ENCODE measurements at places on chromosomes 5 and 9.

- no peak for DNase-seq
Measured at GRCh38 chr5:180816608-180817534, 14.3 kb upstream of the MGAT1 start.

DNA sequence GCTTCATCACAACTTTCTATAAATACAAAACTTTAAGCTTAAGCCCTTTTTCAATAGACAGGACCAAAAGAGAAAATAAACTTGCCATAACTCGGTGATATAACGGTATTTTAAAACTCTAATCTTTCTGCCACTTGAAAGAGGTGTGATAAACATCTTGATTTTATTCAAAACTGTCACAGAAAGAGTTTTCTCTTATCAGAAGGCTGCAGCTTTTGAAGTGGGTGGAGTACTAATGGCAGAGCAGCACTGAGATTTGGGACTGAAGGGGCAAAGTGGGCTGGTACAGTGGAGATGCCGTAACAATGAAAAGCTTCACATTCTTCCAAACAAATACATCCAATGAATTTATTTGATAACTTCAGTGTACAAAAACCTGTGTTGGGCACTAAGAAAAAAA, 92.5 kb downstream of the FBXO38 start:
- DNase-seq = no peak

DNA sequence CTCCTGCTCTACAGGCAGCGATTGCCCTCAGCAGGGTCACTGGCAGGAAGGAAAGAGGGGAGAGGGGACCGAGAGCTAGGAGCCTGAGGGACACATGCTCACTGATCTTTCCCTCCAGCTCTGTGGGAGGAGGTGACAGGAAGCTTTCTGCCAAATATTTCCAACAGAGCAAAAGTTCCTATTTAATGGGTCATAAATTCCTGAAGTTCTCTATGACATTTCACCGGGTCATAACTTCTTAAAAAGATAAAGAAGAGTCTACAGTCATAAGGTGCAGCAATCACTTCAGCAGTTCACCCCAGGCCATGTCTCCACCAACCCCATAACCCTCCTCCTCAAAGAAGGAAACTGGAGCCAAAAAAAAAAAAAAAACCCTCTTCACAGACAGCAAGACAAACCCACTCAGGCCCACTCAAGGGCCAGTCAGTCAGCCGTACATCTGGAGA, 481.1 kb downstream of the NR2F1-AS1 start:
- no peak for DNase-seq

DNA sequence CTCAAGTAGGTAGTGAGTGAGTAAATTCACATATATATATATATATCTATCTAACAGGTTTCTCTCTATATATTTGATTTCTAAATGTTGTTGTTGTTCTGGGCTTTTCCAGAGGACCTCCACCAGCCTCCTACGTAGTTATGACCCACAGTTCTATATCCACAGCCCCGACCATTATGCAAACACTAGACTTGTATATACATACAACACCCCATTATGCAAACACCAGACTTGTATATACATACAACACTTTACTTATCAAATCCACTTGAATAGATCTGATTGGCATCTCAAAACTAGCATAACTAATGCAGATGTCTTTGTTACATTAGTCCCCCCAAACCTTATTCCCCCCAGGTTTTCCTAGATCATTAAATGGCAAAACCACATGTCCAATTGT, 108.7 kb downstream of the JAKMIP2 start:
- no peak for DNase-seq

DNA sequence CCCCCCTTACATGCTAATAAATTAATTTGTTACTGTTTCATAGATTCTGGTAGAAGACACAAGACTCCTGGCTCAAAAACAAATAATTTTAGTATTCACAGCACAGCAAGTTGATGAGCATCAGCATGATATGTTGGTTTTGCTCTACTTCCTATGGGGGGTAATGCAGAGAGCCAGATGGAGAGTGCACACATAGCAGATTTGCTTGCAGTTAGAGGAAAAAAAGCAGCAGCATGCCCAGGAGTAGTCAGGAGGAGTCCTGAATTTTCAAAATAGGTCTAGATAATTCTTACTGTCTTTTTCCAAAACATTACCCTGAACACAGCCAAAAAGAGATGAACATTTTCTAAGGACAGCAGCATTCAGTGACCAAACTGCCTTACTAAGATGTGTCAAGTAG, 261.3 kb downstream of the COX7C start:
- no peak for DNase-seq

GRCh38 chr9:110095161-110095595, 112.8 kb downstream of the C9orf152 start:
- DNase-seq = peak; percentile 44

GRCh38 chr5:170418736-170419135, 29.6 kb upstream of the KCNMB1 start:
- no peak for DNase-seq
